IMR-90 (cell line): ENCODE measurements at places on chromosomes 5 and 9. TPM values are rescaled to one million over a fixed set of nuclear protein-coding genes. Genes with fewer than 3 reads are reported as not detected.

DNA sequence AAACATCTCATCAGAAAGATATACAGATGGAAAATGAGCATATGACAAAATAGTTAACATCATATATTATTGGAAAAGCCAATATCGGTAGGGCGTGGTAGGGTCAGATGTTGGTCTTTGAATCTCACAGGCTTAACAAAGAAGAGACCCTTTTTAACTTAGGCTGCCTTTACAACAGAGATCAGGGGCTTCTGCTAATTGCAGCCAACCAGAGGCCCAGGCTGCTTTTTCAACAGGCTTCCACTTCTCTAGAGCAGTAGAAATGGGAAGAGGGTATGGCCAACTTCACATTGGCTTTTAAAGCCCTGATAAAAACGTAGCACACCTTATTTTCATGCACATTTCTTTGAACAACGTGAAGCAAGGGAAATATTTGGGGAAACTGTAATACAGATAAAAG lies 764.3 kb upstream of the CTNND2 start:
- H3K27ac ChIP-seq = no peak overlapping the region
- no peak for DNase-seq
- no peak overlapping the region for H3K4me3 ChIP-seq
- no peaks in the 10 kb centered on the region for H3K4me1 ChIP-seq
- no peaks in the 10 kb centered on the region for H3K27me3 ChIP-seq

GRCh38 chr9:13279284-13280141 lies at the start of gene MPDZ:
TSS of gene MPDZ (minus strand) at chr9:13279692. CDS start at chr9:13250315, 29,377 bp downstream.
- peaks cover 16% of the 10 kb centered on the region for H3K4me1 ChIP-seq
- peak within 1 kb of the TSS; percentile 99 for H3K27ac ChIP-seq
- H3K4me3 ChIP-seq = peak within 1 kb of the TSS; percentile 66
- H3K27me3 ChIP-seq = no peaks in the 10 kb centered on the region
- no peaks in the 10 kb centered on the region for H3K36me3 ChIP-seq
- DNase-seq = peak; percentile 66

- H3K4me1 ChIP-seq = no peaks in the 10 kb centered on the region
- no peak overlapping the region for H3K4me3 ChIP-seq
- no peaks in the 10 kb centered on the region for H3K27me3 ChIP-seq
- no peak overlapping the region for H3K27ac ChIP-seq
Observed at GRCh38 chr9:90419221-90419851, 223.3 kb downstream of the DIRAS2 start.

DNA sequence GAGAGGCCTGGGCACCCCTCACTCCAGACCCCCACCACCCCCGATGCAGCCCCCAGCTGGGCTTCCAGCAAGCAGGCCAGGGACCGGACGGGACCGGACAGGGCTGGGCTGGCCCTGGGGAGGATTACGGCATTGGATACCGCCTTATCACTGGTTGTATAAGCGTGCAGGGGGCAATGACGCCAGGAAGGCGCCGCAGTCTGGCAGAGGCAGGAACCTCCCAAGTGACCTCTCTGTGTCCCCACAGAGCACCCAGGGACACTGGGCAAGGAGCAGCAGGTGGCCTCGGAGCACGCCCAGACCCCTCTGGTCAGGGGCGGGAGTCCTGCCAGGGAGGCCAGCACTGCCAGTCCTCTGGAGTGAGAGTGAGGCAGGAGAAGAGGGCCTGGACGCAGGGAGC lies 723 bp upstream of the LCN15 start:
- H3K27ac ChIP-seq = no peak overlapping the region
- no peak for DNase-seq
- H3K4me1 ChIP-seq = no peaks in the 10 kb centered on the region
- no peaks in the 10 kb centered on the region for H3K36me3 ChIP-seq
- peaks cover 7% of the 10 kb centered on the region for H3K27me3 ChIP-seq
- no peak overlapping the region for H3K4me3 ChIP-seq

DNA sequence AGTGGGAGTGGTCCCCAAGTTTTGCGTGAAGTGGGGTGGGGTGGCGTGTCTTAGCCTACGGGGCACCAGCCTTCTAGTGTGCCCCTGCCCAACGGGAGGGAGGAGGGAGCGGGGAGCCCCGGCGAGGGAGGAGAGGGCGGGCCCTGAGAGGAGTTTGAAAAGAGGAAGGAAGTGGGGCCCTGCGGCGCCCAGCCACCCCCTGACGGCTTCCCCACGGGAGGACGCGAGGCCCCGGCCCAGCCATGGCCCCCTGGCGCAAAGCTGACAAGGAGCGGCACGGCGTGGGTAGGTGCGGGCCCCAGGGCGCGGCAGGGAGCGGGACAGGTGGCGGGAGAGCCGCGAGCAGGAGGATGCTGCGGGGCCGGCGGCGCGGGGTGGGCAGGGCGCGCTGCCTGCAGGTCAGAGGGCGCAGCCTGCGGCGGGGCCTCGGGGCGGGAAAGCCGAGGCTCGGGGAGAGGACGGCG lies at the start of gene DOCK2:
Gene DOCK2, plus strand, starts transcription at position 191 of the 464 bp plus-strand sequence. Its CDS starts 52 bp downstream, at position 243.
- DNase-seq = no peak
- no peaks in the 10 kb centered on the region for H3K4me1 ChIP-seq
- no peak within 1 kb of the TSS for H3K27ac ChIP-seq
- no peaks in the 10 kb centered on the region for H3K27me3 ChIP-seq
- no peaks in the 10 kb centered on the region for H3K36me3 ChIP-seq
- H3K4me3 ChIP-seq = no peak within 1 kb of the TSS

GRCh38 chr5:14277385-14278320 lies 134.5 kb downstream of the TRIO start:
- DNase-seq = no peak
- peaks cover 38% of the 10 kb centered on the region for H3K36me3 ChIP-seq
- H3K4me3 ChIP-seq = no peak overlapping the region
- H3K27me3 ChIP-seq = no peaks in the 10 kb centered on the region
- H3K4me1 ChIP-seq = peaks cover 14% of the 10 kb centered on the region

Gene SUSD3
- total RNA-seq = 0.28 and 0.54 TPM in 2 replicates
